ENCODE measurements at places on chromosomes 7 and 10.

- no peak for DNase-seq
Measured at GRCh38 chr10:95837356-95837776, 70.4 kb upstream of the CC2D2B start.

GRCh38 chr7:28277364-28277763 lies 96.8 kb upstream of the JAZF1 start:
- no peak for DNase-seq

DNA sequence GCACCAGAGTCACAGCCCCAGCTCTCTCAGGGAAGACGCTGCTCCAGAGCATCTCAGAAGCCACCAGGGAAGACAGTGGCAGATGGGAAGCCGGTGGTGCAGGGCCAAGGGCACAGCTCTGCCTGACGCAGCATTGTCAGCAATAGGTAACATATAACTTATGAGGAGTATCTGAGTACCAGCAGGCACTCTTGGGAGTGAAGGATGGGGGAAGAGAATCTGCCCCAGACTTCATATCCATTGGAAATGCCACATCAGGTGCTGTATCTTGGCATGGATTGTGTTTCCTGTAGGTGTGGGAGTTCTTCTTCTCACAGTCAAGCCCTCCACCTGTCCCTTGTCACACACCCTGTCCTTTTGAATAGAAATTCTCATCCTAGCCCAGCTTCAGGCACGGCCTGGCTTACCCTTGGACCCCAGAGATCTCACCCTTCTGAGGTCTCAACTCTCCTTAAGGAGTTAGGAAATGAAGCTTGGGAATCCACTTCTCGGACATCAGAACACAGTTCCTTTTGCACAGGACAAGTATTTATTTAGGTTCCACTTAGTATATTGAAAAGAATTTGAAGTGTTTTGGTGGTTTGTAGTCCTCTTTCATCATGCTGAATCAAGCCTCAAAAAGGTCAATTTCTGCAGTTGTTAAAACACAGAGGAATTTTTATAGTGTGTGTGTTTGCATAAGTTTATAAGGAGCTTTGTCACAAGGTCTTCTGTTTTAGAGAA lies 9.9 kb downstream of the EPDR1 start:
- no peak for DNase-seq

GRCh38 chr10:75403144-75403938 lies 1.8 kb upstream of the ZNF503 start:
- DNase-seq, result peak; percentile 44

- DNase-seq, result no peak
Measured at GRCh38 chr10:113128450-113129070, 178.5 kb downstream of the TCF7L2 start.

Data from NCI-H774 (cell line).